Activated CD4-positive, alpha-beta T cell treated with anti-CD3 and anti-CD28 coated beads for 36 hours (primary cell): ENCODE measurements at places on chromosomes 6 and 20.
A peak's percentile ranks its signal among the peaks of the same experiment; 100 is the strongest.

DNA sequence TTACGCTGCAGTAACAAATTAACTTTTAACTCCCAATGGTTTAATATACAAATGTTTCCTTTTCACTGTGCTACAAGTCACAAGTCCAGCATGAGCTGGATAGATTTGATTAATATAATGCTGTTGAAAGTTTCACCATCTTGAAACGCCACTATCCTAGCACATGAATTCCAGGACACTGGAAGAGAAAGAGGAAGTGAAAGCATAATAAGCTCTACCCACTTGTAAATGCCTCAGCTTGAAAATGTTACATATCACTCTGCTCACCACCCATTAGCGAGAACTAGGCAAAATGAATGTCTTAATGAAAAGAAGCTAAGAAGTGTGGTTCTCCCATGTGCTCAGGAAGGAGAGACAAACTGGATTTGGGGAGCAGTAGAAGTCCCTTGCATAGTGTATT is 46.9 kb downstream of the PCSK2 start:
- DNase-seq: no peak

GRCh38 chr6:161353208-161353613 is 79.3 kb upstream of the AGPAT4 start:
- DNase-seq: no peak

GRCh38 chr6:35258858-35259193 is 709 bp upstream of the ZNF76 start:
- DNase-seq: no peak

- no peak for DNase-seq
Observed at GRCh38 chr6:45698046-45698445, 317.6 kb downstream of the CLIC5 start.

- DNase-seq: no peak
Observed at GRCh38 chr6:148652205-148652604, 94.6 kb upstream of the UST start.

GRCh38 chr6:122322824-122323223 is 76.6 kb upstream of the HSF2 start:
- DNase-seq: no peak

- peak; percentile 67 for DNase-seq
Observed at GRCh38 chr6:15464211-15464725, 198.6 kb downstream of the DTNBP1 start.

DNA sequence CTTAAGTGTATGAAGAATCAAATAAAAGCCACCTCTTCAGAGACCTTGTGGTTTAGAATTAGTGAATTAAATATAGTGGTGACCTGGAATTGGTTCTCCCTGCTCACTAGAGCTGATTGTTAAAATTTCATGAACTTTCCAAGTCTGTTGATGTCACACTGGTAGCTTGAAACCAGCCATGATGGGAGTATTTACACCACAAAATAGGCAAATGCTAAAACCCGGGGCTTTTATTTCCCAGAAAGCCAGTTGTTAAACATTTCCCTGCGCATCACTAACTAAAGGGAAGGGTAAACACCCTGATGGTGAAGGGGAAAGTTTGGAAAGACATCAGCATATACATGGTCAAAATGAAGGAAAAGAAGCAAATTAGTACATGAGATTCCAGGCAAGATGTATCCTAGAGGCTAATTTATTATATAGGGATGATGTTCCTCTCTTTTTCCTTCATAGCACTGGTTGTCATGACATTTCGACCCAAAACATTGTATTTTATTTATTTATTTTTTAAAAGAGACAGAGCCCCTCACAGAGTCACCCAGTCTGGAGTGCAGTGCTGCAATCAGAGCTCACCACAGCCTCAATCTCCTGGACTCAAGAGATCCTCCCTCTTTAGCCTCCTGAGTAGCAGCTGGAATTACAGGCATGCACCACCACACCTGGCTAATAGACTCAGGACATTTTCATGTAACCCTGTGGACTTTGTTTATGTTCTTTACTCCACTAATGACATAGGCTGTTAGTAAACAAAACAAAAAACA is 123.2 kb downstream of the RIN2 start:
- DNase-seq: no peak

GRCh38 chr6:132892929-132893771 is 78.8 kb downstream of the RPS12 start:
- no peak for DNase-seq

DNA sequence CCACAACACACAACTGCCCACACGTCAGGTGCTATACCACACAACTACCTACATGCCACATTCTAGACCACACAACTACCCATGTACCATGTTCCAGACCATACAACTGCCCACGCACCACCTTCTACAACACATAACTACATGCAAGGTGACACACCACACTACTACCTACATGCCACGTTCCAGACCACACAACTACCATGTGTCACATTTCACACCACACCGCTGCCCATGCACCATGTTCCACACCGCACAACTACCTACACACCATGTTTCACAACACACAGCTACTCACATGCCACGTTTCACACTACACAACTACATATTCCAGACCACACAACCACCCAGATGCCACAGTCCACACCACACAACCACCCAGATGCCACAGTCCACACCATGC is 19.8 kb downstream of the THBS2 start:
- DNase-seq: no peak

DNA sequence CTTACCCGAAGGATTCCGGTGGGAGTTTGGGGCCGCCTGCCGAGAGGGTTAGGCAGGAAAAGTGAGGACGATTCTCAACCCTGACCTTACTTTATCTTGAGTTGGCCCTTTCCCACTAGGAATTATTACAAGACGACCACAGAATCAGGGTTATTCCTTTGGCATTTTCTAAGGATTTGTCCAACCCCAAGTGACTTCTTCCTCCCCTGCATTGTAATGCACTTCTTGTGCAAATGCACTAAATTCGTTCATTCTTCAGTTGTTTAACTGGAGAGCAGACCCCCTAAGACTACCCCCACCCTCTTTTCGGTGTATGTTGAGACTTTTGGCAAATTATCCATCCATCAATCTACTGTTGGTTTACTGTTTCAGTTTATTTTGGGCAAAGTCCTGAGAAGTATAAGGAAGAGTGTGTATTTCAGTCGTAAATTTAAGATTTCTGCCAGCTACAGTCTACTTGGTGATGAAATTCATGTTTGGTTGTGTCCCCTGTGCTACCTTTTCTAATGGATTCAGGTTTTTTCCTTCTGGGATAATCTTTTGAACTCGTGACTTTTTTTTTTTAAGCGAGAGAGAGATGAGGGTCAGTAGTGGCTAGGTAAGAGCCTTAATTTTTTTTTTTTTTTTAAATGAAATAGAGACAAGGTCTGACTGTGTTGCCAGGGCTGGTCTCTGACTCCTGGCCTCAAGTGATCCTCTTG is 611 bp upstream of the TMEM217 start:
- no peak for DNase-seq

DNA sequence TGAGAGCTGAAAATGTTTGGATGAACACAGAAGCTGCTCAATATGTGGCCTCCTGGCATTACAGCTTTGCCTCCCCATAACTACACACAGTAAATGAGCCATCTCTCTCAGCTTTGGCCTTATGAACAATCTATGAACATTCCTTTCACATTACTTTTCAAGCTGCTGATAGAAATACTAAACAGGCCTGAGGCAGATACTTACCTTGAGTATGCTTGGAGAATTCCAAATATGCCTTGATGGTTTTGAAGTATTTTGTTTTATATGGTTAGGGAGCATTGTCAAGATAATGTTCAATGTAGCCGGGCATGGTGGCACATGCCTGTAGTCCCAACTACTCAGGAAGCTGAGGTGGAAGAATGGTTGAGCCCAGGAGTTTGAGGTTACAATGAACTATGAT is 104.5 kb downstream of the CD24 start:
- DNase-seq: no peak

DNA sequence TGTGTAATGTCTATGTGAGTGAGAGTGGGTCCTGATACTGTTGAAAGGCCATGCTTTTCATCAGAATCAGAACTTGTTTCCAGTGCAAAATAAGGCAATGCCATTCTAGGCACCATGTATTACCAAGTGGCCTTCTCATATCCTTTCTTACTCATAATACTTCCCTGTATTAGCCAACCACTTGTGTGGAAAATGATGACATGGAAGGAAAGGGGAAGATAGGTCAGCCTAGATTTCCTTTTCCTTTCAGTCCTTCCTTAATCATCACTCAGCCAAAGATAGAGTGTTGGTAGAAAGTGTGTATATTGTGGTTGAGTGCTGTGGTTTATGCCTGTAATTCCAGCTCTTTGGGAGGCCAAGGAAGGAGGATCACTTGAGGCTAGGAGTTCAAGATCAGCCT is 158.6 kb upstream of the PREP start:
- DNase-seq: no peak
